Femur (tissue), 1 donor: ENCODE measurements at places on chromosomes 2 and 18.

DNA sequence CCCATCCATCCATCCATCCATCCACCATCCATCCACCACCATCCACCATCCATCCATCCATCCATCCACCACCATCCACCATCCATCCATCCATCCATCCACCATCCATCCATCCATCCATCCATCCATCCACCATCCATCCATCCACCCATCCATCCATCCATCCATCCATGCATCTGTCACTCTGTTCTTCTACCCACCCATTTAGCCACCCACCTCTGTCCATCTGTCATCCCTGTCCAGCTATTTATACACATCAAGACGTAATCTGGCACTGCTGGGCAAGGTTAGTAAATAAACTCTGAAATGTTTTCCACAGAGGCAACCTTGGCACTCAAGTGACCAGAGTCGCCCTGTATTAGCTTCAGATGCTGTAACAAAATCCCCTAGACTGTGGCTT lies 120.9 kb downstream of the RTP5 start:
- no peak for DNase-seq

- DNase-seq: no peak
Observed at GRCh38 chr2:174779361-174779928, 15.2 kb upstream of the CHRNA1 start.

GRCh38 chr2:179049203-179049545 lies 763 bp downstream of the CCDC141 start:
- DNase-seq: no peak

- DNase-seq: no peak
Observed at GRCh38 chr18:37698508-37699040, 133.0 kb upstream of the CELF4 start.

- DNase-seq: no peak
Observed at GRCh38 chr2:83595926-83596325, 863.2 kb downstream of the SUCLG1 start.

- no peak for DNase-seq
Observed at GRCh38 chr2:146388757-146389156, 1456.1 kb upstream of the ACVR2A start.

DNA sequence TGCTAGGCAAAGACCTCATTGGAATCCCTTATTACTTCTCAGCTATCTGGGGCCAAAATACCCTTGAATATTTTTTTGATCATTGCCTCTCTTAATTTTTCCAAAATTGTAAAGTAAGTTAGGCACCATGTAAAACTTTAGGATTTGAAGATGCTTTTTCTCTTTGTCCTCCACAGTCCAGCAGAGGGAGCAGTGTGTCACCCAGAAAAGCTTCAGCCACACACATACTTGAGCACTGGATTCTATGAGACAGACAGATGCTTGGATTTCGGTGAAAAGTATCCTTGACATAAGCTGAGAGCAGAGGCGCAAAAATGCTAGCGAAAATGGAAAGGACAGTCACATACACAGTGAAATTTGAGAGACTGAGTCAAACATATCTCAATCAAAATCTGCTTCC lies 74.7 kb upstream of the KCNJ3 start:
- DNase-seq: peak; percentile 57

GRCh38 chr18:2070631-2071030 lies 500.7 kb downstream of the METTL4 start:
- DNase-seq: no peak

- DNase-seq: no peak
Observed at GRCh38 chr2:31337197-31337596, 77.3 kb downstream of the XDH start.

DNA sequence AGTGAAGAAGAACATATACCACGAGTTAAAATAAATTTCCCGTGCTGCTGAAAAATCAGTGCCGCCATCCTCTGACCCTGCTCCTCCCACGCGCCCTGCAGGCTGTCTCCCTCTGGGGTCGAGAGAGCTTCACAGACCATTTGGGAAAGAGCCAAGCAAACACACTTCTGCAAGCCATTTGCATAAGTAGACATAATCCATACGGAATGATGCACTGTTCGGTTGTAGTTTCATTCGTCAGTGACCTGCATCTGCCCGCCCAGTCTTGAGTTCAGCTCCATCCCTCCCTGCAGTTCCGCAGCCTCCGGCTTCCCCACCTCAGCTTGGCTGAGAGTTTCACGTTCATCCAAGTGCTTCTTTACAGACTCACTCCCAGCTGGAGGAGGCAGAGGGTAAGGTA lies 69.6 kb downstream of the TRAPPC12 start:
- no peak for DNase-seq

- peak; percentile 68 for DNase-seq
Observed at GRCh38 chr2:132415915-132416722, 486 bp upstream of the GPR39 start.

- DNase-seq: no peak
Observed at GRCh38 chr18:26719896-26720295, 145.6 kb downstream of the AQP4 start.

GRCh38 chr2:96801005-96801785 lies 14.9 kb upstream of the CNNM3 start:
- peak; percentile 82 for DNase-seq

DNA sequence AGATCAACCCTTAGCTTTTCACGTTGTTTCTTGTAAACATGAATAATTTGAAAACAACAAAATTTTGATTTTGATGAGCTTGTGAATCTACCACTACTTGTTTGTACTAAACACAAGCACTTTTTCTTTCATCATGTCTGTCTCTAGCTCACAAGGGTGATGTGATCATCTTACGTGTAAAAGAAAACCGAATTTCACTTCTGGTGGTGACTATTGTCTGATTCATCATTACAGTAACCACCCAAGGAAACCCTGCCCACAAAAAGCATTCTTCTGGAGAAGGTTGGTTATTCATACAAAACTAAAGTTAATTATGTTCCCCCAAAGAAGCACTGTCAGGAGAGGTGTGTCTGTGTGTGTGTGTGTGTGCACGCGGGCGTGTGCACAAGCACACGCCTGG lies 285.4 kb downstream of the ZNF516 start:
- no peak for DNase-seq

DNA sequence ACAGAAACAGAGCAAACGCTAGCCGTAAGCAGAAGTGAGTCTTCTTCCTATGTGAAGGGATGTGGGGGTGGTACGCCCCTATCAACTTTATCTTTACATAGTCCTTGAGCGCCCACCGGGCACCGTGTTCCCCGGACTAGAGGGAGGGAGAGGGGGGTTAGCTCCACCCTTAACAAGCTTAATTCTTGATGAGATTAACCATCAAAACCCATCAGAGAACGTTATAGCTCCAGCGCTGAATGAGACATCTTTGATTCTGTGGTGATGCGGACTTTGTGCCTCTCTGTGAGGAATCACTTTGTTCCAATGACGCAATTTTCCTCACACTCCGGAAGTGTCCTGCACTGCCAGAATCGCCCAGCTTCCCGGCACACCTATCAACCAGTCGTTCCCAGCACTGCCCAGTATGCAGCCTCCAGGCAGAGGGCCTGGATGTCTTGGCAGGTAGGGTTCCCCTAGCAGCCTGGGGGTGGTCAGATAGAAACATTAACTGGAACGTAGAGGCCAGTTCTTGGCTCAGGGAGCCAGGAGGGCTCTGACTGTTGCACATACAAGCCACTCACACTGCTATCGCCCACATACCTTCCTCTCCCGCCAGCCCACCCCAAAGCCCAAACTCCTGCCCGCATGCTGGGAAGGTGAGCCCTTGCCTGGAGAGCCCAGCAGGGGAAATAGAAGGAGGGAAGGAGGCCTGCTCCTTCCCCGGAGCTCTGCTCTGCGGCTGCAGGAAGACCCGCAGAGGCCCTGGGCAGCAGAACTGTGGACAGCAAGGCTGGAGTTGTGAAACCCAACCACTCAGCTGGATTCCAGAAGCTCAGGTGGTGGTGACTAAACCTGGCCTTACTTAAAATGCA lies 1.9 kb upstream of the ODC1 start:
- no peak for DNase-seq

DNA sequence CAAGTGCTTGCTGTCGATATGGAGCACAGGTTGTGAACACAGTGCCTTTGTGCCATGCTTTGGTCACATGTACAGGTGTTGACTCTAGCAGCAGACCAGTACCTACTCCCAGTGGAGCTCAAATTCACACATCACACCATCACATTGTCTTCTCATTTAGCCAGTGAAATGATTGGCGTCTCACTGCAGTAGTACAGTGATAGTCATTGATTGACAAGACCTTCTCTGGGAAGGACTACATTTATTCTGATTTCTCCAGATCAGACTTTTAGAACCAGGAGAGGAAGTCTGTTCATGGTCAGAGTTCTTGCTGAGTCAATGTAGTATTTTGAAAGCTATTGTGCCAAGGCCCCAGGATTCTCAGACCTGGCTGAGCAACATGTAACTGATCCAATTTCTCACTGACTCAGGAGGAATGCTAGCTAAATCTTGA lies 75.2 kb downstream of the FMNL2 start:
- no peak for DNase-seq

GRCh38 chr18:34918856-34919255 lies 122.4 kb upstream of the MAPRE2 start:
- DNase-seq: no peak

- DNase-seq: no peak
Observed at GRCh38 chr2:224196810-224197209, 157.7 kb upstream of the SERPINE2 start.

GRCh38 chr2:18585526-18585925 lies 3.8 kb downstream of the NT5C1B start:
- DNase-seq: no peak

DNA sequence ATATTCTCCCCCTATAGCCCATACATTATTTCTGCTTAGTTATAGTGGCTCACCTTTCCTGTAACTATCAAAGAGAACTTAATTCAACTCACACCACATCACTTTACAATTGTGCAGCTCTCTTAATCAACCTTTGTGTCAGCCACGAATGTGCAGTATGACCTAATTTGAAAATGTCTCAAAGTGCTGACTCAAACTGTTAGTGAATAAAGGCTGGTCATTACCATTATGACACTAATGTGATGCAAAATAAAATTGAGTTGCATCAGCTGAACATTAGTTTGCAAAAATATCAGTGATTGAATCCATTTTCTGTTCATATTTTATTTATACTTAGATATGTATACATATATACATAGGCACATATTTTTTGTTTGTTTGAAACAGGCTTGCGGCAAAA lies 251.8 kb downstream of the MEIS1 start:
- DNase-seq: no peak

- DNase-seq: no peak
Observed at GRCh38 chr2:84631047-84631446, 114.7 kb downstream of the DNAH6 start.

DNA sequence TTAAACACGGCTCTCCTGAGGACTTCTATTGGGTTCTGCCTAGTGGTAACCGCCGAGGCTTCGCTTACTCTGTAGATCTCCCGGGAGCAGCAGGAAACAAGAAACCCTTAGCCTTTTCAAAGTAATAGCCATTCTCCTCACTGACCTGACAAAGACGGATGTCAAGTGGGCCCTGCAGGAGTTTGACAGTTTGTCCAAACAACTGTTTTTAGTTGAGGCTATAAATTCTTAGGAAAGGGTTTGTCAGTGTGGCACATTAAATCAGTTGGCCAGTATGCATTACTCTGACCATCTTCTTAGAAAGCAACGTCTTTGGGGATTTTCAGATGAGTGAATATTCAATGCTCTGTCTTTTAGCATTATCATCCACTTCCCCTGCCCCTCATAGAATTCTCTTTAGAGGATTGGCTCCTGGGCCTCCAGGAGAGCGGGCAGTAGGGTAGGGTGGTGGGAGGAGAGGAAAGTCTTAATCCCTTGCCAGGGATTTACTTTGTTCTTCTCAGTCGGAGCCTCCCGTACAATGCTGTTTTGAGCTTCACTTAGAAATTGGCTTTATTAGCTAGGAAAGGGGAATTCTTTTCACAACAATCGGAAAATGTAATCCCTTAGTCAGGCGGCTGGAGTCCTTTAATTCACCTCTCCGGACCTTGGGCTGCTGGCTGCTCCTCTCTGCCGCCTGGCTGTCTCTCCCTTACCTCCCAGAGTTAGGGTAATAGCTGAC lies 13.3 kb upstream of the C18orf32 start:
- DNase-seq: no peak

DNA sequence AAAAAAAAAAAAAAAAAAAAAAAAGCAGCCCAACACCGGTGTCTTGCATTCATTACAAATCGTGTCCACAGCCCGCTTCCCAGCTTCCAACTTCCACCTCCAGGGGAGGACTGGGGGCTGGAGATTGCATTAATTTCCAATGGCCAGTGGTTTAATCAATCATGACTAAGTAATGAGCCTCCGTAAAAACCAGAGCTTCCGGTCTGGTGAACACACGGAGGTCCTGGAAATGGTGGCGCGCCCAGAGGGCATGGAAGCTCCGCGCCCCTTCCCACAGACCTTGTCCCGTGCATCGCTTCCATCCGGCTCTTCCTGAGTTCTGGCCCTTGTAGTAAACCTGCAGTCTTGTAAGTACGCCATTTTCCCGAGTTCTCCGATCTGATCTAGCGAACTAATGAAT lies 43.6 kb downstream of the EEF1B2 start:
- no peak for DNase-seq

DNA sequence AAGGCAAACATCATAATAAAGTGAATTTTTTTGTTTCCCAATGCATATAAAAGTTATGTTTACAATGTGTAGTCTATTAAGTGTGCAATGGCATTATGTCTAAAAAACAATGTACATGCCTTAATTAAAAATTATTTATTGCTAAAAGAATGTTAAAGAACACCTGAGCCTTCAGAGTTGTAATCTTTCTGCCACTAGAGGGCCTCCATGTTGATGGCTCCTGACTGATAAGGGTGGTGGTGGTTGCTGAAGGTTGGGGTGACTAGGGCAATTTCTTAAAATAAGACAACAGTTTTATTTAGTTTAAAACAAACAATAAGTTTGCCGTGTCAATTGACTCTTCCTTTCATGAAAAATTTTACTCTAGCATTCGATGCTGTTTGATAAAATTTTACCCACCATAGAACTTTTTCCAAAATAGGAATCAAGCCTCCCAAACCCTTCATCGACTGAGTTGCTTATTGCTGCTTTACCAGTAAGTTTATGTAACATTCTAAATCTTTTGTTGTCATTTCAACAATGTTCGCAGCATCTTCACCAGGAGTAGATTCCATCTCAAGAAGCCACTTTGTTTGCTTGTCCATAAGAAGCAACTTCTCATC lies 32.3 kb downstream of the MAP3K2 start:
- no peak for DNase-seq
